Activated CD4-positive, CD25-positive, alpha-beta regulatory T cell (primary cell): ENCODE measurements at places on chromosomes 6 and 20.

DNA sequence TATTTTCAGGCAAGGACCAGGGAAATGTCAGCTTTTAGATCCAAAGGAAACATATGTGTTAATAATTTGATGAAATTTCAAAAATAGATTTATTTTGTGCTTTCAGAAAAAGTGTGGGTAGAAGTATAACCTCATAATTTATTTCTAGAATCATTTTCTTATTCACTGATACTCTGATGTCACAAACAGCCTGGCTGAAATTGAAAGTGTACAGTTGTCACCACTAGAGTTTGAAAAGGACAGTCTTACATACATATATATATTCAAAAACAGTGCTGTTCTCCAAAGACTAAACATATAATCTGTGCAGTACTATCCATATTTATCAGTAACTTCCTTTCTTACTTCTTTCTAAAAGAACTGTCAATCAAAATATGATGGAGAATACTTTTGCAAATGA is 254.4 kb upstream of the KCNQ5 start:
- no peak for DNase-seq

DNA sequence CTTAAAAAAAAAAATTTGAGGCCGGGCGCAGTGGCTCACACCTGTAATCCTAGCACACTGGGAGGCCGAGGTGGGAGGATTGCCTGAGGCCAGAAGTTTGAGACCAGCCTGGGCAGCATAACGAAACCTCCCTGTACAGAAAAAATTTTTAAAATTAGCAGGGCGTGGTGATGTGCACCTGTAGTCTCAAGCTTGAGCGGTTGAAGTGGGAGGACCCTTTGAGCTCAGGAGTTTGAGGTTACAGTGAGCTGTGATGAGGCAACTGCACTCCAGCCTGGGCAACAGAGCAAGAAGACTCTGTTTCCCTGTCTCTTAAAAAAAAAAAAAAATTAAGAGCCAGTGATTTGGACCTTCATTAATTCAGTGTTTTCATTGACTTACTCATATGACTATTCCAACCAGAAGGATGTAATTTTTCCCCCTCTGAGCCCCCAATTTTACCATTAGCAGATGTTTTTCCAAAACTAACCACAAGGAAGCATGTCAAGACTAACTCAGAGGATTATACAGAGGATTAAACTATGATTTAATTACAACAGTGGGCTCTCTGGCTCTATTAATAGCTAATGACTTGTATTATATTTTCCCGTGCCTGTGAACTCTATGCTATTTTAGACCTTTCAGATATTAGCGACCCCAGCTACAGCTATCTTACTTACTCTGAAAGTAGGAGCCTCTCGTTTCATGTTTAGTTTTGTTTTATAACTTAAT is 75.1 kb downstream of the ARID1B start:
- DNase-seq = no peak

- DNase-seq = no peak
These were observed 31.8 kb downstream of the TFAP2B start for GRCh38 chr6:50850223-50851048.

GRCh38 chr6:138253731-138254130 is 35.4 kb upstream of the PBOV1 start:
- DNase-seq = no peak

- DNase-seq = no peak
These were observed 67.2 kb upstream of the KIF25 start for GRCh38 chr6:167930295-167930694.

DNA sequence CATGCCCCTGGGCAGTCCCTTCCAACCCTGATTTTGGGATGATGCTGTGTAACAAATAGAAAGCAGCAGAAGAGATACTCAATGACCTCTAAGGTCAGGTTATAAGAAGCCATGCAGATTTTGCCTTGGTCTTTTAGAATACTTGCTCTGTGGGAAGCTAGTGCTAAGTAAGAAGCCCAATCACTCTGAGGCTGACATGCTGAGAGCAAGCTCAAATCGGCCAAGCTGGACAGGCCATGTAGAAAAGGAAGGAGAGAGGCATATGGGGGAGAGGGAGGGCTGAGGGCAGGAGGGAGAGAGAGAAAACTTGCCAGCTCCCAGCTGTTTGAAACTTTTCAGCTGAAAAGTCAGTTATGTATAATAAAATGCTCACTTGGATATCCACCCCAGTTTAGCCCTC is 1021.6 kb upstream of the MAP3K7 start:
- no peak for DNase-seq

DNA sequence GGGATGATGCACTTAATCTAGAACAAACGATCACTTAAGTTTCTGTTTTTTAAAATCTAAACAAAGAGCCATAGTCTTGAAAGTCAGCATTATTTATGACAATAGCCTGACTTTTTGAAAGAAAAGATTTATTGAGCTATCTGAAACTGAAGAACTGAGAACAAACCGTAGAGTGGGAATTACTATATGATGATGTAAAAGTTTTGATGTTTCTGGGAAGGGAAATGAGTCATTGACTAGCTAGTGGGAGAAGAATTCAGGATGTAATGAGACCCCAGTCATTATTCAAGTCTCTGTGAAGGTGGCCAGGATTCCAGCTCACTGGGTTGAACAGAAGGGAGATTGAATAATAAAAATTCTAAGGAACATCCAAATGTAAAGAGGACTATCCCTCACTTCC is 83.4 kb upstream of the FABP7 start:
- no peak for DNase-seq

- no peak for DNase-seq
These were observed 496 bp downstream of the TMEM242 start for GRCh38 chr6:157322792-157323254.

GRCh38 chr20:38962928-38963401 is 821 bp downstream of the DHX35 start:
- no peak for DNase-seq
